ENCODE measurements at places on chromosomes 2 and 18.

DNA sequence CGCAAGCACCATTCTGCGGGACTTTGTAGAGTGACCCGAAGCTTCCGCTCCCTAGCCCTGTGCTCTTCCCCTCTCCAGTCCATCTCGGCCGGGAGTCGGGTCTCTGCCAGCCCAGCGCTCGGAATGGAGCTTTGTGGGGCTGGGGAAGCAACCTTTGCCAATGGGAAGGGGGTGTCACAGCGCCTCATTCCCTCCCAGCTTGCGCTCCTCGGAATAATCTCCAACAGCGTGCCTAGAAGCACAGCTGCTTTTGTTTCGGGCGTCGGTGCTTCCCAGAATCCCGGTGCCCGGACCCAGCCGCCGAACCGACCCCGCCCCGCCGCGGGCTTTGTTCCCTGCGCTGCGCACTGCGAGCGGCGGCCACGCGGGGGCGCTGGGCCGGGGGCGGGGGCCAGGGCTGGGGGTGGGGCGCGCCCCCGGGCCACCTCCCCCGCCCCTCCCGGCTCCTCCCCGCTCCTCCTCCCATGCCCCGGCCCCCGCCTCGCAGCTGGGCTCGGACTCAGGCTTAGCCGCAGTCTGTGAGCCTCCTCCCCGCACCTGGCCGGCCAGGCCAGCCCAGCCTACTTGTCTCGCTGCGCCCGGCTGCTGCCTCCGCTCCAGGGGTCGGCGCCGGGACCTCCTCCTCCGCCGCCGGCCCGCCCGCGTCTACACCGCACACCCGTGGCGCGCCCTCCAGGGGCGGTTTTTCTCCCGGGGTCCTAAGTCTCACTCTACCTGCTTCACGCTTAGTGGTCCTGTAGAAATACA lies 77.7 kb upstream of the SMAD2 start:
- peak; percentile 95 for DNase-seq

DNA sequence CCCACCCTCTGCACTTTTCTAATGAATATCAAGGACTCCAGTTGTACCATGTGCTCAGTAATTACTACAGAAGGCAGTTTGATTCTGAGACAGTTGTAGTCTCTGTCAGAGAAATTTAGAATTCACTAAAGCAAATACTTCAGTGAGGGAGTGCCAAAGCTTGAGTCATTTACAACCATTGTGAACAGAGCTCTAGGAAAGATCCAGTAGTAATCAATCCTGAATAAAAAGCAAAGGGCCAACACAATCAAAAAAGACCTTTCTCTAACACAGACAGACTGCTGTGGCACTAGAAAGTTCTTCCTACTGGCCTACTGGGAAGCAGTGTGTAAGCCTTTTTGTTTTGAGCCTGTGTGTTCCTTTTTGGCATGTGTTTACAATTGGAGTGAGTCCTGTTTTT lies 135.6 kb upstream of the UNC80 start:
- DNase-seq, result no peak

DNA sequence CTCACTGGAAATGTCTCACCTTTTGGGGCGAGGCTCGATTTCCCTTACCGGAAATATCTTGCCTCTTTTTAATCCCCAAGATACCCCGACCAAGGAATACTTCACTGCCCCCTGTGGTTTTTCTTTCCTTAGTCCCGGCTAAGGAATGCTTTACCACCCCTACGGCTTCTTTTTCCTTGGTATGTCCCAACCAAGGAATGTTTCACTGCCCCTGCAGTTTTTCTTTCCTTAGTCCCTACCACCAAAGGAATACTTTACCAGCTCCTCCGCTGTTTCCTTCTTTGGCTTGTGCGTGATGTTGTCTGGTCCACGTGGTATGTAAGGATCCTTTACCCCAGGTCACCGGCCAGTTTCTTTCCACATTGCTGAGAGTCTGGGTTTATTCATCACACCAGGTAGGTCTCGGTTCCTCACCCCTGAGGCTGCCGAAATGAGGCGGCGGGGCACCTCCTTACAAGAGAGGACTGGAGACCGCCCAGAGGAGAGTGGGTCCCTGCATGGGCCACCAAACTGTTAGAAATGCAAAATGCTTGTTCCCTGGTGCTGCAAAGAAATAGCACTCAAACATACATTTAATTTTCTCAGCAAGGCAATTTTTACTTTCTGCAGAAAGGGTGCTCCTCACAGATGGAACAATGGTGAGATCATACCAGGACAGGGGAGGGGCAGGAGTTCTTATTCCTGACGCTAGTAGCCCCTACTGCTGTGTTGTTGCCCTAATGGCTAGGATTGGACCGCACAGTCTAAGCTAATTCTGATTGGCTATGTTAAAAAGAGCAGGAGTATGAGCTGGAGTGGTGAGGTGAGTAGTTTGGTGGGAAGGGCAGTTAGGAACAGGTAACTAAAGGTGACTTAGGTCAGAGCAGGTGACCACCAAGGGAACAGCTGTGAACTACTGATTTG lies 33.4 kb upstream of the CLASP1 start:
- no peak for DNase-seq

GRCh38 chr18:23884681-23885375 lies 129.7 kb upstream of the TTC39C start:
- DNase-seq, result no peak

- peak; percentile 90 for DNase-seq
These were observed 928 bp upstream of the FOSL2 start for GRCh38 chr2:28391564-28392296.

- no peak for DNase-seq
These were observed 1.8 kb upstream of the HOXD4 start for GRCh38 chr2:176149481-176149938.
